ENCODE measurements at places on chromosomes 12 and 14.

DNA sequence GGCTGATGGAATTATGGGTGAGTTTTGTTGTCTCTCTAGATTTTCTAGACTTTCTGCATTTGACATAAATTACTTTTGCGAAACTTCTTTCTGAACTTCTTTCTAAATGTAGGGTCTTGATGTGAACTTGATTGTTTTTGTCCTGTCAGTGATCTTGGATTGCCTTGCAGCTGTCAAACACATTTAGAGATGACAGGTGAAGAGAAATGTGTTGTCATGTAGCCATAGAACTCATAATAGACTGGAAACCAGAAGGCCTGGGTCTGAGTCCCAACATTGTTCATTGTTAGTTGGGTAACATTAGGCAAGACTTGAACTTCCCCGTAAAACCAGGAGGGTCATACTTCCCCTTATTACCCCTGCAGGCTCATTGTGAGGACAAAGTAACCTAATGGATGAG lies 109.0 kb downstream of the LRIG3 start:
- no peak for DNase-seq

DNA sequence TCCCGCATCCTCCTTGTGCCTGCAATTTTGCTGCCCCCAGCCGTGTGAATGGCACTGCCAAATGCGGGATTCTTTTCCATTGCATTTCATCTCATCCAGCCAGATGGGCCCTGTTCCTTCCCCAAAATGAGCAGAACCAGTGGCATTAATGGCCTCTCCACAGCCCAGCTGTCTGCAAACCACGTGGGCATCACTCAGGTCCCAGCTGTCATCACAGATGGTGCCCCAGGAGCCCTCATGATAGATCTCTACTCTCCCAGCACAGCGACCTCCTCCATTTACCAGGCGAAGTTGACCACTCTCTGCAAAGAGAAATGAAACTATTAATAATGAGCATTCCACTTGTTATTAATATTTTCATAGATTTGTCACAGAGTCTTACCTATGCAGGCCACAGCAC lies 17.1 kb downstream of the CD163 start:
- no peak for DNase-seq

- no peak for DNase-seq
These were observed 230.2 kb upstream of the NAV3 start for GRCh38 chr12:77600468-77600843.

- no peak for DNase-seq
These were observed 6.8 kb downstream of the KMT5A start for GRCh38 chr12:123390498-123391426.

GRCh38 chr12:113276306-113276705 lies 55.0 kb downstream of the TPCN1 start:
- no peak for DNase-seq

Data from COR-L47 (cell line).